GM03348 (cell line): ENCODE measurements at places on chromosomes 4 and X.

DNA sequence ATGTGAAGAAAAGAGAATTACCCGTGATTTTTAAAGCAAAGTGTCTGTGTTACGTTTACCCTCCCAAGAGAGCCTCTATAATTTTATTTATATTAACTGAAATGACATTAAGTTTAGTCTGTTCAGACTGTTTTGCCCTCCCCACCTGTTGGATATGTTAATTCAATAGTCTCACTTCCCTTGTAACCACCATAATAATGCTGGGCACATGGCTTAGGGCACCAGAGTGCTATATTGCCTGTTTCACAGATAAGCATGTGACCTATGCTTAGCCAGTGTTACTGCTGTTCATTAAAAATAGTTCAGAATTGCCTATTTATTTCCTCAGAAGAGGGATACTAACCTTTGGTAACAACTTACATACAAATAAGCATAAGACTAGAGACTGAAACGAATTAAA is 446.2 kb downstream of the FAT4 start:
- DNase-seq, result no peak

- DNase-seq, result no peak
Measured at GRCh38 chrX:71106427-71106826, at the start of gene CXorf65. CXorf65 (minus strand) TSS chrX:71106740; CDS start chrX:71106556, 184 bp downstream.

DNA sequence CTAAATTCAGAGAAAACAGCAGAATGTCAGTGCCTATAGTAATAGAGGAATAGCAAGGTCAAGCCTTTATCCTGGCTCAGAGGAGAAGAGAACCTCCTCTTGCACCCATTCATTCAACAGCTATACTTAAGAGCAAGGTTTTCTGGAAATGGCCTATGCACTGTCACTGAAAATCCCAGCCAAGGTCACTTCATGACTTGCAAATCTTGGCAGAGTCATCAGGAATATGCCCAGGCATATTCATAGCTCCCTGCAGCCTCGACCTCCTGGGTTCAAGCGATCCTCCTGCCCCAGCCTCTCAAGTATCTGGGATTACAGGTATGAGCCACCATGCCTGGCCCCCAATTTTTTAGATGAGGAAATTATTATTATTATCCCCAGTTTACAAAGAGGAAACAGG is 35.8 kb upstream of the NOCT start:
- no peak for DNase-seq

GRCh38 chr4:15035159-15035558 is 32.9 kb downstream of the CPEB2 start:
- DNase-seq, result no peak

- DNase-seq, result no peak
Measured at GRCh38 chrX:115400960-115401359, 111.4 kb downstream of the LUZP4 start.

DNA sequence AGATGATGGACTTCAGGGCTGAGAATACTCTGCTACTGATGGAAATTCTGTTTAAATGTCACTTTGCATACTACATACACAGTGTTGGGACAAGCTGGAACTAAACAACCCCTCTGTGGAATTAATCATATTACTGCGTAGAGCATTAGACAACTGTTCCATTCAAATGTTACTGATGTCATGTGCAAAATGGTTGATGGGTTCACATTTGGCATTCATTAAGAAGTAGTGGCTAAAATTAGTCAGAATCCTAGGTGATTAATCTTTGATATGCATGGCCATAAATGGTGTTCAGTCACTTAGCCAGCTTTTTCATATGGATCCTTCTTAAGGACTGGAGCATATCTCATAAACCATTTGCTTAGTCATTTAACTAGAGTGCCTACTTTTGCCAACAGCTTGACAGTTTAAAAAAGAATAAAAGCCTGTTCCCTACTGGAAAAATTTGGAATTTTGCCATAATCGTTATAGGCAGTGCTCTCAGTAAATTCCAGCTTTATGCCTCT is 105.2 kb downstream of the RNF150 start:
- DNase-seq, result peak; percentile 53

GRCh38 chrX:12567857-12568256 is 223.4 kb upstream of the PRPS2 start:
- DNase-seq, result peak; percentile 22

DNA sequence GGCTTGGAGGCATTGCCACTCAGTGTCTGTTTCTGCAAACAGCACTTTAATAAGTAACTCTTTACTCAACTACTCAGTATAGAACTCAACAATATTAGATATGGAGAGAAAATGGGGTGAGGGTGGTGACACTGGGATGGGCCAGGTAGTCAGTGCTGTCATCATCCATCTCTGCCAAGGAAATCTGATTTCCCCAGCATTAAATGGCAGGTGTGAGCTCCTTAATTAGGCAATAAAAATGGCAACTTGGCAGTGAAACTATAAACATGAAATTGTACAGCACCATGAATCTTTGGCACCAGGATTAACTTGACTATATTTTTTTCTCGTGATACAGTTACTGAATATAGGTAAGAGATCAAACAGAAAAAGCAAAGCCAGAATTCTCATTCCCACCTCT is 146.2 kb downstream of the GLRA2 start:
- no peak for DNase-seq

DNA sequence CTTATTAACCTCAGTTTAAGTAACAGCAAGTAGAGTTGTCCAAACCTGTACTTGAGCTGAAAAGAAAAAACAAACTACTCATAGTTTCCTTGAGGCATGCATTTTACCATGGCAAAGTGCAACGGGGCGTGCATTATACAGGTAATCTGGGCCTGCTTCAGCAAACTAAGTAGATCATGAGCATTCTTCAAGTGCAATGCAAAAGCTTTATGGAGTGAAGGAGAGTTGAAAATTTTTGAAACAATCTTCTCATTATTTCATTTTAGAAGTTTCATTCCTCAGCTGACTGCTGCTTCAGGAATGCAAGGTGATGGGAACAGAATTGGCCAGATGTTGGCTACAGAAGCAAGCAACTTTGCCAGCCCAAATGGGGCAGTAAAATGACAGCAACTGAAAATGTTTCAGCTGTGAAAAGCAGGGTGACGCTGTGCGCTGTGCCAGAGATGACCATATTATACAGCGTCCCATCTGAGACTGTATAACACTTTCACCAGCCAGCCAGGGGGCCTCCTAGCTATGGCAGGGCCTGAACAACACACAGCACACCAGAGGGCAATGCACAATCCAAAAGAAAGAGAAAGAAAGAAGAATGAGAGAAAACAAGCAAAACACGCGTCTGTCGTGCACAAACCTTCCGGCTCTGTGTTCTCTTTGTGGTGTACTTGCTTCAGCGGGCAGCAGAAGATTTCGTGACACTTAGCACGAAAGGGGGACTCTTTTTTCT is 145.5 kb upstream of the FGF13 start:
- DNase-seq, result peak; percentile 6

DNA sequence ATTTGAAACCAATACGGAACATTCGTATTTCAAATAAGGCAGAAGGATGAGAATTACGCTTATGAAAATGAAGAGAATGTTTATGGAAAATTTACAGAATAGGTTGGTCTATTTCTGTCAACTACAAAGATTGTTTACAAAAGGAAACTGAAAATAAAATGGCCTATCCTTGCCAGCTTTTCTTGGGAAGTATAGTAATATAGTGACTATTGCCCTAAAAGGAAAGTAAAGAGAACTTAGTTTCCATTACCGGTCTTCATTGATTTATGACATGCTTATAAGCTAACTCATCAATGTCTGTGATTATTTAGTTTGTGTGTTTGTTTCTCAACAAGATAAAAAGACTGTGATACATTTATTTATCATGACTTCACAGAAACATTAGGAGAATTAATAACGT is 2.9 kb upstream of the SPRY1 start:
- DNase-seq, result no peak

DNA sequence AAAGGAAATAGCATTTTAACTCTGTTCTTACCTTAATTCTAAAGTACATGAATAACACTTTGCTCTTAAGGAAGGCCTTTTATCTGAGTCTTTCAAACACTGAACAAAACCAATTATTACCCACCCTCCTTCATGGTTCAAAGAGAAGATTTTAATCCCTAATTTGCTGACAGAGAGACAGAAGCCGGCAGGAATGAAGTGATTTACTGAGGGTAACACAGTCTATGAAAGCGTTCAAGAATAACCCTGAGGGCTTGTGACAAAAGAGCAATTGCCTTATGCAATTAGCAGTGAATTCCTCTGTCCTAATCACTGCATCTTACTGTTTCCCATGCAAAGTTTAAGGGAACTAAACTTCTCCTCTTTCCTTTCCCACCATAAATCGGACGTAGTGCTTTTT is 144.1 kb downstream of the PACRGL start:
- DNase-seq, result no peak

- peak; percentile 11 for DNase-seq
Measured at GRCh38 chr4:87209696-87210095, 10.7 kb downstream of the KLHL8 start.

GRCh38 chrX:84501798-84502628 is at the start of gene HDX:
HDX (minus strand) TSS chrX:84502453; CDS start chrX:84475397, 27,056 bp downstream.
- peak; percentile 85 for DNase-seq

DNA sequence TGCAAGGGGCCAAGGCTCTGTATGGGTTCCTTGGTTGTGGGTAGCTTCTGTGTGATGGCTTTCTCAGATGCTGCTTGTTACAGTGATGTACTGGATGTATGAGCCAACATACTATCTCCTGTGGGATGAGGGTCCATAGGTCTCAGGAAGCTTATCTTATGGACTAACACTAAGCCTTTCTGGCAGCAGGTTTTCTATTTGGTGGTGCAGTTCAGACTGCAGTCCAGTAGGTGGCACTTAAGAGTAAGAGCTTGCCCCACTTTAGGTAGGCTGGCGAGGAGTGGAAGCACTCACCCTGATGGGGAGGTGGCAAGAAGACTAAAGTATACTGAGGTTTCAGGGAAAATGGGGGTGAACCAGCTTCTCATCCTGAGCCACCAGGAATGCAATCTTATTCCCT is 306.7 kb upstream of the MAOA start:
- DNase-seq, result peak; percentile 9

- DNase-seq, result no peak
Measured at GRCh38 chr4:119841361-119841760, 212.8 kb upstream of the PDE5A start.
